ENCODE measurements at places on chromosomes 5 and 9.

- DNase-seq: peak; percentile 53
These were observed 89.0 kb upstream of the MAP1B start for GRCh38 chr5:72018143-72018803.

- DNase-seq: peak; percentile 80
These were observed 26.6 kb downstream of the GRAMD2B start for GRCh38 chr5:126449751-126450271.

- DNase-seq: no peak
These were observed 132.7 kb upstream of the IER5L start for GRCh38 chr9:129310666-129311350.

GRCh38 chr5:40165789-40166728 is 513.7 kb upstream of the PTGER4 start:
- DNase-seq: peak; percentile 32

DNA sequence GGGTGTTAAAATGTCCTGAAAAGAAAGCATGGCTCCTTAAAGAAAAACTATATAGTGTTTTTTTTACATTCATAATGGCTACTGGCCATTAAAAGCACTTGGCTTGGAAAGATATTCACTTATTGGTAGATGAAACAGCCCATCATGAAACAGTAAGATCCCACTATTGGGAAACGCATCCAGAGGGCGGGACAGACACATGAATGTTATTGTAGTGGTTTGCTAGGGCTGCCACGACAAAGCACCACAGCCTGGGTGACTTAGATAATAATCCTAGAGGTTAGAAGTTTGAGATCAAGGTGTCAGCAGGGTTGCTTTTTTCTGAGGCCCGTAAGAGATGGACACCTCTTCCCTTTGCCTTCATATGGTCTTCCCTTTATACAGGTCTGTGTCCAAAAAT is 139.4 kb upstream of the ANKH start:
- DNase-seq: no peak

- no peak for DNase-seq
These were observed 567.5 kb upstream of the RIOK2 start for GRCh38 chr5:97750576-97750975.

- DNase-seq: no peak
These were observed 69.9 kb downstream of the TRIM32 start for GRCh38 chr9:116757030-116757429.

DNA sequence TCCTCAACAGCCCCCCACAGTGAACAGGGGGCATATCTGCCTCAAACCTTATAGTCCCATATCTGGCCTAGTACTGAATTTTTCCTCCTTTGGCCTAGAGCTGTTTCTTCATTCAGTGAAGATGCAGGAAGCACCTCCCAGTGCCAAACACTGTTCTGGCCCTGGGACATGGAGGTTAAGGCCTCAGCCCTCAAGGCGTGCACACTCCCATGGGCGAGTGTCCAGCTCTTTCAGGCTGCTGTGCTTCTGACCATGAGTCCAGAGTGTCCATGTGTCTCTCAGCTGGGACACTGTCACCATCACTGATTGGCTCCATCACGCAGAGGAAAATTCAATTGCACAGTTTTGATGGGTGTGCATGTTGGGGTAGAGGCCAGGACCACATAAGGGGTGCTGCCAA is 151.5 kb downstream of the PAX5 start:
- DNase-seq: no peak

DNA sequence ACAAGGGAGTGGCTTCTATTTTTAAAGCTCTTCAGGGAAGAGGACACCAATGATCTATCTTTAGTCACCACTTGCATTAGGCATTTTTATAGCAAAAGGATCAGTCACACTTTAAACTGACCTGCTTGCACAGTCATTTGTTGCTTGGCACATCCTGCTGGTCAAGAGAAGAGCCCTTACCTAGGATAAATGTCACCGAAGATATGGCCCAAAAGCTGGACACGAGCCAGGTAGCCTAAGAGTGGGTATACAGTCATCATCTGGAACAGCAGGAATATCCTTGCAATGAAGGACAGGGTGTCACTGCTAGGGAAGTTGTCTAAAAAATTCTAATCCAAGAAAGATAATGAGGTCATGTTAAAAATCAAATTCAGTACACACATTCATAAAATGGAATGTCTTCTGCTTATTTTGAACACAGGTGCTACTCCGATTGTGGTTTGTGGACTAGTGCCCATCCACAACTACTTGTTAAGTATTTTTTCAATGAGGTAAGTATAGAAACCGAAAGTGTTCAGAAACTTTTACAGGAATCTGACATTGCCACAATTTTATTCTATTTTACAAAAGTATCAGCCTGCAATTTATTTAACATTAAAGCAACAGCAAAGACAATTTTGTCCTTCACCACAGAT is 78.4 kb downstream of the SLC38A9 start:
- no peak for DNase-seq

DNA sequence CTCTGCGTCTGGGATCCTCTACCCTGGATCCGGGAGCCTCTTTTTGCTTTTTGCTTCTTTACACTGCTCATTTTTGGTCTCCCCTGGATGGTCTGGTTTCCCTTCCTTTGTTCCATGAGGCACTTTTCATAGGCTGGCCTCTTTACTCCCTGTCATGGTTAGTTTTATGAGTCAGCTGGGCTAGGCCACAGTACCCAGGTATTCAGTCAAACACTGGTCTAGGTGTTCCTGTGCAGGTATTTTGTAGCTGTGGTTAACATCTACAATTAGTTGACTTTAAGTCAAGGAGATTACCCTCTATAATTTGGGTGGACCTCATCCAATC is 17.5 kb downstream of the ANKRD33B start:
- DNase-seq: no peak

Data from CD4-positive, alpha-beta T cell treated with Interleukin-17A for 1 hour (primary cell).